ENCODE measurements at places on chromosomes 3 and 15. TPM values are rescaled to one million over a fixed set of nuclear protein-coding genes. Genes with fewer than 3 reads are reported as not detected.

- H3K4me1 ChIP-seq: no peaks in the 10 kb centered on the region
- no peak for DNase-seq
- H3K4me3 ChIP-seq: no peak overlapping the region
- no peaks in the 10 kb centered on the region for H3K27me3 ChIP-seq
These were observed 286.5 kb downstream of the SQOR start for GRCh38 chr15:45921376-45921775.

The ESYT3 gene
- polyA plus RNA-seq: 0.24 TPM

- no peaks in the 10 kb centered on the region for H3K4me1 ChIP-seq
- no peaks in the 10 kb centered on the region for H3K36me3 ChIP-seq
- no peaks in the 10 kb centered on the region for H3K27me3 ChIP-seq
- no peak for DNase-seq
- no peak overlapping the region for H3K27ac ChIP-seq
These were observed 75.7 kb upstream of the DPPA4 start for GRCh38 chr3:109413049-109413448.

The GABRR3 gene
- not detected for polyA plus RNA-seq

- no peaks in the 10 kb centered on the region for H3K27me3 ChIP-seq
- H3K27ac ChIP-seq: no peak overlapping the region
- peaks cover 2% of the 10 kb centered on the region for H3K4me1 ChIP-seq
- DNase-seq: no peak
- no peak overlapping the region for H3K4me3 ChIP-seq
These were observed 2.2 kb upstream of the SLC12A8 start for GRCh38 chr3:125214738-125215137.

GRCh38 chr3:140395134-140396075 lies 282.5 kb upstream of the TRIM42 start:
- no peak overlapping the region for H3K4me3 ChIP-seq
- DNase-seq: peak; percentile 5
- H3K27ac ChIP-seq: no peak overlapping the region
- H3K27me3 ChIP-seq: no peaks in the 10 kb centered on the region

The FAM174B gene
- polyA plus RNA-seq: 0.18 TPM

The PLS1 gene
- 3.2 TPM for polyA plus RNA-seq

DNA sequence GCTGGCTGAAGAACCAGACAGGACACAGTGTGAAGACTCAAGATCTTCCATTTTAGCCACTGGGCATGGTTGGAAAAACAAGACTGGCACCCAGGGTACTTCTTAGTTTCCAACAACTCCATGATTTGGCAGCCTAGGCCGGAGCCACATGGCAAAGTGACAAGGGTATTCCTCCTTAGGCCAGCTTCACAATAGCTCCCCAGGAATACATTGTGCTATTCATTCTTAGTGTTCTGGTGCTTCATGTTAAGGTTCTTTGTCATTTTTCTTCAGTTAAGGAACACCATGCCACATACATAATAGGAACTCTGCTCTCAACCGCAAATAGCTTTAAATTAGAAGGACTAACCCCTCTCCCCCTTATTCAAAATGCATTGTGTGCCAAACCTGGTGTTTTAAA lies 8.0 kb upstream of the FILIP1L start:
- H3K4me1 ChIP-seq: peaks cover 17% of the 10 kb centered on the region
- no peak for DNase-seq
- H3K36me3 ChIP-seq: no peaks in the 10 kb centered on the region
- H3K27ac ChIP-seq: no peak overlapping the region
- H3K4me3 ChIP-seq: no peak overlapping the region

The GPR62 gene
- polyA plus RNA-seq: 0.10 TPM

DNA sequence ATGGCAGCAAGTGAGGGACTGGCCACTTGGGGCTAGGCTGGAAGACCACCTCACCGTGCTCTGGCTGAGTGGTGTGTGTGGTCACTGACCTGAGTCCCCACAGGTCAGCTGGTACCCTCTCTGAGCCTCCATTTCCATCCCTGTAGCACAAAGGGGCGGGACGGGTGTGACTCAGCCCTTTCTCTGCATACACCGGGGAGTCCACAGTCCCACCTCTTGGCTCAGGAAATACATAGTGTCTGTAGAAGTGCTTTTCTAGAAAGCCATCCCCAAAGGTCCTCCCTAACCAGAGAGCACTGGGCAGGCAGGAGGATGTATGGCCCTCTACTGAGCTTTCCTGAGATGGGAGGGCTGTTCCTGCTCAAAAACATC lies 27.2 kb downstream of the WNT7A start:
- no peak overlapping the region for H3K4me3 ChIP-seq
- no peak for DNase-seq
- H3K27me3 ChIP-seq: no peaks in the 10 kb centered on the region
- no peaks in the 10 kb centered on the region for H3K36me3 ChIP-seq

DNA sequence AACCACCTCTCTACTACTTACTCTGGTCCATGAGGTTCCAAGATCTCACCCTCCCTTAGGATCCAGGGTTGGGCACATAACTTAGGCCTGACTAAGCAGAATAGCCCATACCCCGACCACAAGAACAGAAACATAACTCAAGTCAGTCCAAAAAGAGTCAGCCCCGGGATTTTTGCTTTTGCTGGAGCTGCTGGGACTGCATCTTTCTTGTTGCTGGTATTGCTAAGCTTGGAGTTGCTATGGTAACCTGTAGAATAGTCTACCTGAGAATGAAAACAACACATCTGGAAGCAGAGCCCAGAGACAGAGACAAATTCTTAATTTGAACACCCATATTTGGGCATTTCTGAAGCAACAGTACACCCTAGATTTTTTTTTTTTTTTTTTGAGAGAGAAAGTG lies 6.5 kb downstream of the RUBCN start:
- no peak overlapping the region for H3K27ac ChIP-seq
- no peak overlapping the region for H3K4me3 ChIP-seq
- no peaks in the 10 kb centered on the region for H3K27me3 ChIP-seq
- no peaks in the 10 kb centered on the region for H3K36me3 ChIP-seq
- H3K4me1 ChIP-seq: no peaks in the 10 kb centered on the region

Measured in SK-N-SH (cell line).